NCI-H1930 (cell line): ENCODE measurements at places on chromosomes 5 and 9.

DNA sequence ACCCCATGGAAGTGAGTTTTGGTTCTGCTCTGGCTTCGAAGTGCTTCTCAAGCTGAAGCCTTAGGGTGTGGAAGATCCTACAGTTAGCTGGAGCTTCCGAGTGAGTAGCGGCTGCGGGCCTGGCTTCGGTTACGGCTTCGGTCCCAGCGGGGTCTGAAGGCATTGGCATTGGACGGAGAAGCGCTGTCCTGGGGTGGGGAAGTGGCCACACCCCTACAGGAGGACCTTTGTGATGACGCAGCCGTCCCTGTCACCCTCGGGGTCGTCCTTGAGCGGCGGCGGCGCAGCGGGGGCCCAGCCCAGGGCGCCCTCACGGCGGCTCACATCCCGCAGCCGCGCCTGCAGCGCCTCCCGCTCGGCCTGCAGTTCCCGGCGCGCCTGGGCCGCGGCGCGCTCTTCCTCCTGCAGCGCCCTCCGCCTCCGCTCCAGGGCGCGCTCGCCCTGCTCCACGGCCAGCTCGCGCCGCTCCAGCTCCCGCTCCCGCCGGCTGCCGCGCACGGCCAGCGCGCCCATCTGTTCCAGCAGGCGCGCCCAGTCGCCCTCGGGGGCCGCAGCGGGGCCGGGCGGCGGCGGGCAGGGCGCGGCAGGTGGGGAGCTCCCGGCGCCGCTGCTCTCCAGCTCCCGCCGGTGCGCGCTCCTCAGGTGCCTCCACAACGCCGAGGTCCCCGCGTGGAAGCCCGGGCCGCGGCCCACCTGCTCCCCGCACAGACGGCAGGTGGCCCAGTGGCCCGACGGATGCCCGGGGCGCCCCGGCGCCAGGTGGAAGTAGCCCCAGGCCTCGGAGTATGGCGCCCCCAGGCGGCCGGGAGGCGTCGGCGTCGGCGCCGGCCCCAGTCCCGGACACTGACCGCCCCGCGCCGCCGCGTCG lies 9.9 kb downstream of the ZBED3 start:
- peak; percentile 30 for DNase-seq

- no peak for DNase-seq
These were observed 17.4 kb upstream of the LRRC19 start for GRCh38 chr9:27022920-27023319.

GRCh38 chr9:4324513-4324912 lies 24.6 kb upstream of the GLIS3 start:
- no peak for DNase-seq

DNA sequence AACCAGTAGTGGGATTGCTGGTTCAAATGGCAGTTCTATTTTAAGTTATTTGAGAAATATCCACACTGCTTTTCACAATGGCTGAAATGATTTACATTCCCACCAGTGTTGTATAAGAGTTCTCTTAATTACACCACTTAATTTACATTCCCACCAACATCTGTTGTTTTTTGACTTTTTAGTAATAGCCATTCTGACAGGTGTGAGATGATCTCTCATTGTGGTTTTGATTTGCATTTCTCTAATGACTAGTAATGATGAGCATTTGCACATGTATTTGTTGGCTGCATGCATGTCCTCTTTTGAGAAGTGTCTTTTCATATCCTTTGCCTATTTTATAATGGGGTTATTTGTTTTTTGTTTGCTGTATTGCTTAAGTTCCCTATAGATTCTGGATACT lies 688.3 kb downstream of the PRR16 start:
- DNase-seq: no peak

DNA sequence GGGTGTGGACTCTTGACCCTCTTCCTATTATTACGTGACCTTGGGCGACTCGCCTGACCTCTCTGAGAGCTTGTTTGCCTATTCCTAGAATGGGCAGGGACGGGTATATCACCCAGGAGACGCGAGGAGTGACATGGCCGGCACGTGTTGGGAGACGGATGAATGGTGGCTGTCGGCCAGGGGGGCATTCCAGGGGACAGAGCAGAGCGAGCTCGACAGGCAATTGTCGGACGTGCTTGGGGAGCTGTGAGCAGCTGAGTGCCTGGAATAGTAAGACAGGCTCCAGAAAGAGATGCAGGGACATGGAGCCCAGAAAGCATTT lies 29.3 kb upstream of the UNC5A start:
- DNase-seq: no peak

GRCh38 chr5:59587489-59588337 lies 305.8 kb downstream of the PDE4D start:
- peak; percentile 17 for DNase-seq

- DNase-seq: no peak
These were observed 171.9 kb upstream of the GDNF start for GRCh38 chr5:38011668-38012188.

DNA sequence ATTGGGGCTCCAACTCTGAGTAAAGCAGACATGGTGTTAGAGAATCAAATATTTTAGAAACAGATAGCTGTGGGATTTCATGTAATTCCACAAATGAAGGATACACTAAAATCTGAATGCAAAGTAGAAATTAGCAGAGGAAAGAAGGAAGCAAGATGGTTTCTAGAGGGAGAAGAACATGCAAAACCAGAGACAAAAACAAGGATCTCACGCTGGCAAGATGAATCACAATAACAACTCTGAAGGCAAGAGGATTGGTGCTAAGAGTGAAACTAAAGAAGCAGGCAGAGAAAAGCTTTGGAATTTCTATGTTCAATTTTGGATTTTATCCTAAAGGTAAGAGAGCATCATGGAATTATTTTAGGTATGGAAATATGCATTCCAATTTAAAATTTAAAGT lies 857.2 kb upstream of the COX7C start:
- DNase-seq: no peak

DNA sequence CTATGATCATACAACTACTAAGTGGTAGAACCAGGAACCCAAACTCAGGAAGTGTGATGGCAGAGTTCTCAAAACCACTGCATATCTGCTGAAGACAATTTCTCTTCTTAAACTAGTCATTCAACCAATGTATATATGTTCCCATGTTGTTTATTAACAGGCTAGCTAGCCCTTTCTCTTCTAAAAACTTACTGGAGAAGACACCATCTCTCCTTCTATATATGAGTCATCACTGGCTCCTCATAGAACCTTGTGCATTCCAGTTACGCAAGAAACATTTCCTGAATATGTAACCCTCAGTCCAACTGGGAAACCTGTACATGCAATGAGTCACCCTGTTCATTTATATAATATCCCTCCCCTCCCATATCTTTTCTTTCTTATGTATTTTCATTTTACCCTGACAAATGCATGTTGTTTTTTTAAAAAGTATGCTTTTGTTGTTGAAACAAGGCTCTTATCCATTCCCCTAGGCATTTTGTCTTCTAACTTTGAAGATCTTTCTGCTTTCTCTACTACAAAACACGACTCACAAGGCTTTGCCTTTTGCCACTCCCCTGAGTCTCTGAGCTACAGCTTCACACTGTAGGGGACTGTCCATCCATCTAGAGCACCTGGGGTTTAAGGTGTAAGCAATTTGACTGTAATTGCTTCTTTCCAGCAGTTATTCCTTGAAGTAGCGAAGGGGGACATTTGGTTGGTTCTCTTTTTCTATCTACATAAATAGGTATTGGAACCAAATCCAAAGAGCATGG lies 119.5 kb downstream of the ANXA1 start:
- no peak for DNase-seq
